NCI-H1694 (cell line): ENCODE measurements at places on chromosomes 1 and 21.

- DNase-seq = no peak
These were observed 8.0 kb upstream of the SIM2 start for GRCh38 chr21:36690628-36691554.

DNA sequence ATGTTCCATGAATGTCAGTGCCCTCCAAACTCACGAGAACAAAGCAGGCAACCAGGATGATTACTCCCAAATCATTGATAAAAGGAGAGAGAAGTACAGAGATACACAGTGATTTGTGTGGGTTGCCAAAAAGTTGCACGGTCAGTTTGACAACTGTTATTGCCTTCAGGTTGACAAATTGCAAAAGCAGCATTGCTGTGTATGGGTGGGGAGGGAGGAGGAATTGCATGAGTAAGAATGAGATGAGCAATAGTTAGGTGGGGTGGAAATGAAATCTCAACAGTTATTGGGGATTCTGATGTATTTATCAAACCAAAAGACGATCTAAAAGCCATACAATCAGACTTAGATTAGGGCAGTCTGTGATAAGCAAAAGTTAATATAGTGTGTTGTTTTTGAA is 93.7 kb downstream of the NTMT2 start:
- DNase-seq = no peak

GRCh38 chr21:42179316-42179715 is 39.6 kb upstream of the ABCG1 start:
- no peak for DNase-seq

DNA sequence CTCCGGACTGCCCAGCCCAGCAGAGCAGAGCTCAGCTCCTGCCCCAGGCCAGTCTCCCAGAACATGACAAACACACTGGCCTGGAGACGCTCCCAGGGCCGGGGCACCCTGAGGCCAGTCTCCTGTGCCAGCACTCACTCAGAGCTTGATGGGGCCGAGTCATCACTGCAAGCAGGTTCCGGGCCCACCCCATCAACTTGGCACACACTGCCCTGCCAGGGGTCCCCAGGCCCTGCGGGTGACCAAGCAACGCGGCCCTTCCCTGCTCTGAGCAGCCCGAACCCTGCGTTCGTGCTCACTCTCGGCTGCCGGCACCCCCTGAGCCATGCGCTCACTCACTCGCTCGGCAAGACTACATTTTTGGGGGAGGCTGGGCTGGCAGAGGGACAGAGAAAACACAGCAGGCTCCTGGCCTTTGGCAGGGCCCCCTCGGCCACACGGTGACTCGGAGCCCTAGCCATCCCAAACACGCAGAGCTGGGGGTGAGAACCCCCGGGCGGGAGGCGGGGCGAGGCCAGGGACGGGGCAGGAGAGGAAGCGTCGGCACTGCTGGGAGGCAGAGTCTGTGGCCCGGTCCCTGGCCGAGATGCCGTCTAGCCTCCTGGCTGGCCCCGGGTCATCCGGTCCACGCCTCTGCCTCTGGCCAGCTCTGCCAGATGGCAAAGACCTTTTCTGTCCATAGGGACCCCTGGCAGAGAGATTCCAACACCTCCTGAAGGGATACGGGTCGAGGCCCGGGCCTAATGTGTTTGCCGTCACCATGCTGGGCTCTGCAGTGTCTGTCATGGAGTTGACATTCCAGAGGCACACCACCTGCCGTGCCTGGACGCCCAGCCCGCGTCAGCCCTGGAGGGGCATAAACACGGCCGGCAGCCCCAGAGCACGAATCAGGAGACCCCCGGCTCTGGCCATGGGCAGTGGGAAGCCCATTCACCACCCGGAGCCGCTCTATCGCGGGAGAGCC is 68.0 kb downstream of the MEGF6 start:
- no peak for DNase-seq

DNA sequence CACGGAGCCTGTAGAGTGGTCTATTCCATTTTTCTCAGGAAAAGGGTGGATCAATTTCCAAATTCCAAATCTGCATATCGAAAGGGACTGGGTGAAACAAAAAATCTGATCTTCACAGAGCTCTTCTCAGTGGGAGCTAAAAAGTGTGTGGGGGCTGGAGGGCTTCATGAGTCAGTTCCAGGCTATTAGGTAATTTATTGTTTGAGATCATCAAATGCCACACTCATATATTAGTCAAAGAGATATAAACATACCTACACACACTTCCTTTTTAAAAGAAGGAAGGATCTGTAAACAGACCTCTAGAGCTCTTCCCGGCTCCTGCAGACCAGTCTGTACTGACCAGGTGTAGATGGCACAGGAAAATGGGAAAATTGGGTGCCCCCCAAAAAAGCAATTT is 175.4 kb downstream of the ZBTB18 start:
- no peak for DNase-seq

DNA sequence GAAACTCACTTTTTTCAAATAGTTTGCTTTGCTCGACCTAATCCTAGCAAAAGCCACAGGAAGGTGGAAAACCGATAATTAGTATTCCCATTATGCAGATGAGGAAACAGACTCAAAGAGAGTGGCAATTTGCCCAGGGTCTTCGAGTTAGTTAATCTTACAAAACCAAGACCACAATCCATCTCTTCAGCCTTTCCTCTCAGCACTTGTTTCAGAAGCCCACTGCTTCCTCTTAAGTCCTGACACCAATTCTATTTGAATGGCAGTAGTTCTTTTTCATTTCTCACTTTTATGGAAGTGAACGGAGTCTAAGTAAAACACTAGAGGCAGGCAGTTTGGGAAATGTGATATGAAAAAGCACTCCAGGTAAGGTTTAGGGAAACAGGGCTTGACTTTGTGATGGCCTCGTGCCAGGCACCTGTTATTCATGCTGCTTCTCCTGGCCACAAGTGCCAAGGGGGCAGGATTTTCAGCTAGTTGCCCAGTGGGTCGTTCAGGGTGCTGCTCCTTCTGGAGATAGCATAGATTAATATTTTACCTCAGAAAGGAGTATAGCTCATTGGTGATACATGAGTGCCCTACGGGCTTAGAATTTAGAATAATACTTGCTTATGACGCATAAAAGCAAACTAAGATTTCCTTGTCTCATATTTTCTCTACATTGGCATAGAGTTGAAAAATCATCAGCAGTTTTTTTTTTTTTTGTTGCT is 76.6 kb upstream of the NRIP1 start:
- no peak for DNase-seq

DNA sequence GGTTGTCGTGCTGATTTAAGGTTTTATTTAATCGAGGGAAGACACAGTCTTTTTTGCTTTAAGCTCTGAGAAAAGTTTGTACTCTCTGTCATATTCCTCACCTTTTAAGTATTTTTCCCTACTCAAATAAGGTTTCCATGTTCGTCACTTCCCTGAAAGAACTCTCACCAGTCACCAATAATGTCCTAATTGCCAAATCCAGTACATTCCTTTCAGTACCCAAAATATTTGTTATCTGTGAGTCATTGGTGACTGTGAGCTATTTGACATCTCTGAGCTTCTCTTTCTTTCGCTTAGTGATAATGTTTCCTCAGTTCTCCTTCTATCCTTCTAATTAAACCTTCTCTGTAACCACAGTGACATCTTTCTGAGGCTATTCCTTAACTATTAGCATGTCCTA is 874.2 kb upstream of the ADGRL2 start:
- no peak for DNase-seq

DNA sequence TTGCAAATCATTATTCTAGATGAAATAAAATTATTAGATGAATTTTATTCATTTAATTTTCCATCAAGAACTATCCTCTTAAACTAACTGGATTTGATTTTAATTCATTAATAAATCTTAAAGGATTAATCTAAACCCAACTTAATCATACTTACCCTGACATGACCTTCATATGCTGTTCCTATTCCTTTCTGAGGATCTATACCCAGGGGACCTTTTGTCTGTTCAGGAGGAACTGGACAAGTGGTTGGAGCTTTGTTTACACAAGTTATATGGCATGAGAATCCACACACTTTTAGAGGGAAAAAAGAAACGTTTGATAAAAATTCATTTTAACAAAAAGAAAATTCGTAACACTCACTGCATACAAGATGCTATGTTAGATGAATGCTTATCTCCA is 95.2 kb downstream of the COQ8A start:
- DNase-seq = no peak

GRCh38 chr1:7584643-7585042 is 186.5 kb upstream of the VAMP3 start:
- no peak for DNase-seq

- DNase-seq = no peak
These were observed 45.0 kb upstream of the KIRREL1 start for GRCh38 chr1:157948312-157949073.

DNA sequence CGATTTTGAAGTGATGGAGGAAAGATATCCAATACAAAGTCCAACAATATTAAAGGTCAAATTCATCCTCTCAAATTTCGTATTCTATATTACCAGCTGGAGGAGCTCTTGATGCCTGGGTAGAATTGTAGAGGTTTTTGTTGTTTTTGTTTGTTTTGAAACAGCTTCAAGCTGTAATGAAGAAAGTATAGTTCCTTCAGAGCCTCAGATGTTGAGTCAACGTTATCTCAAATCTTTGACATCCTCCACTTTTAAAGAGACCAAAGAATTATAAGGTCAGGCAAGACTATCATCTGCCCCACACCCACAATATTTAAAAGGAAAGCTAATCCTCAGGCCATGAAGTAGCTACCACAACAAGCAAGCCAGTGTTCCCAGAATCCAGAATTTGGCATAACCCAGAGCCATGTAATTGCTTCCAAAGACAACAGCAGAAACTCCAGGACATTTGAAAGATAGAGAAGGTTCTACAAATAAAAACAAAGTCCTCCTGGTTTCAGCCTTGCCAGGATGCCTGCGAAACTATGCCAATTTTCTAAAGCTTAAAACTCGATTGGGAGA is 24.9 kb downstream of the VAV3 start:
- no peak for DNase-seq

- DNase-seq = no peak
These were observed 21.1 kb downstream of the FMO5 start for GRCh38 chr1:147204080-147204479.

DNA sequence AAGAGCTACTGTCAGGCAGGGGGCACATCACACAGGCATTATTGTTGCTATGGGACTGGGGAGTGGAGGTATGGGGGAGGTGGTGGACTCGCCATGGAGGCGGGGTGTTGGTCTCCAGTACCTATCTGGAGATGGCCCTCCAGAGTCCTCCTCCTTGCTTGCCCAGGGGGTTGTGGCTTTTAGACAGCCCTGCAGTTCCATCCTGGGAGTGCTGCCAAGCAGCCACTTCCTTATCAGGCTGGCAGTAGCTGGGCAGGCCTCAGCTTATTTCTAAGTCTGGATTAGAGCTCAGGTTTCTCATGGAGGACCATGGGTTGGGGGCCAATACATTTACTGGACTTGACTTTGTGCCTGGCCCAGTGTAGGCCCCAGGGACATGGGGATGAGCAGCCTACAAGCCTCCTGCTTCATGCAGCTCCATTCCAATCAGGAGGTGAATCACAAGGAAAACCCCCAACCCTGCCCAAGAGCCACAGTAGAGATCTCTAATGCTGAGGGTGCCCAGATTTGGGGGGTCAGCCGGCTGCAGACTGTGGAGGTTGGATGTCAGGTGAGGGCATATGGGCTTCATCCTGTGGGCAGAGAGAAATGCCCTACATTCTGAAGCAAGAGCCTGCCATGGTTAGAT is 210.7 kb upstream of the EDN2 start:
- no peak for DNase-seq

DNA sequence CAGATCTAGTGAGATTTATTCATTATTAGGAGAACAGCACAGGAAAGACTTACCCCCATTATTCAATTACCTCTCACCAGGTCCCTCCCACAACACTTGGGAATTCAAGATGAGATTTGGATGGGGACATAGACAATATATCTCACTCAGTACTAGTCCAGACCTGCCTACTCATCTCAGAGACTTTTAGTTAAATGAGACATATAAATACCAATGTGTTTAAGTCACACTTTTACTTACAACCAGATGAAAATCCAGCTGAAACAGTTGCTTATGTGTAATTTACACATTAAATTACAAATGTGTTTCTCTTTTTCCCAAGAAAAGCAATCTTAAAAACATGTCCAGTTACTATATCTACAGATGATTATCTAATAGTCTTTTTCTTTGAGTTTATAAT is 1145.6 kb downstream of the KCNT2 start:
- DNase-seq = no peak

DNA sequence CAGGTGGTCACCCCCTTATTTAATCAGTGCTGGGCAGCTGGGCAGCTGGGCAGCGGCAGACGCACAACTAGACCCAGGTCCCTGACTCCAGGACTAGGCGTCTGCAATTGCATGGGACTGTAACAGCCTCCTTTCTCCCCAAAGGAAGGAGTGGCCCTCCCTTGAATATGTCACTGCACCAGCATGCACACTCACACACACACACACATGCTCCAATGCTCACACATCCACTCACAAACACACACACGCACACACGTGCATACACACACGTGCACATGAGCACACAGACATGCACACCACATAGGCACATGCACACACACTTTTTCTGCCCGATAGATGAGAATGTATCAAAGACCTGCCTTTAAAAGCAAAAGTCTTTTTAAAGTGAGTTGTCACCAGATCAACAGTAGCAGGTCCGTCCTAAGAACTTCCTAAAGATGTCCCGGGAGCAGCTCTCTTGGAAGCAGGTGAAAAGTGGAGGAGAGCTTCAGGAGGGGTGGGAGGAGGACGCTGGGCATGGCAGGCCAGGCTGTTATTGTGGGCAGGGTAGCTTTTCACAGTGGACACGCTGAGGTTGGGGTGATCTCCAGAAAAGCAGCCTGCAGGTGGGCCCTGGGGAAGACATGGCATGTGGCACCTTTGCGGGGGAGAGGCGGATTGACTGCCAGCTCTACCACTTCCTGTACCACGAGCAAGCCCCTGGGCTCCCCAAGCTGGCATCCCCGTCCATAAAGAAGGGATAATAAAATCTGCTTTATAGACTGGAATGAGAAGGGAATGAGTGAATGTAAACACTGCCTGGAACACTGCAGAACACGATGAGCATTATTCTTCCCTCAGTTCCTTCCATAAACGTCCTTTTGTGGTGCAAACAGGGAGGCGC is 1.7 kb downstream of the PDE9A start:
- no peak for DNase-seq

- no peak for DNase-seq
These were observed 70.8 kb downstream of the SYT2 start for GRCh38 chr1:202639500-202639899.
